Activated naive CD8-positive, alpha-beta T cell treated with anti-CD3 and anti-CD28 coated beads for 36 hours (primary cell): ENCODE measurements at places on chromosomes 16 and 17. TPM values are rescaled to one million over a fixed set of nuclear protein-coding genes. Genes with fewer than 3 reads are reported as not detected.
A peak's percentile ranks its signal among the peaks of the same experiment; 100 is the strongest.

Gene CNTNAP1
- 0.68 TPM for total RNA-seq

Gene ARL5C
- total RNA-seq: not detected

Gene NACA2
- total RNA-seq: not detected

Gene OSGIN1
- total RNA-seq: 0.92 TPM

Gene TMC5
- total RNA-seq: not detected

DNA sequence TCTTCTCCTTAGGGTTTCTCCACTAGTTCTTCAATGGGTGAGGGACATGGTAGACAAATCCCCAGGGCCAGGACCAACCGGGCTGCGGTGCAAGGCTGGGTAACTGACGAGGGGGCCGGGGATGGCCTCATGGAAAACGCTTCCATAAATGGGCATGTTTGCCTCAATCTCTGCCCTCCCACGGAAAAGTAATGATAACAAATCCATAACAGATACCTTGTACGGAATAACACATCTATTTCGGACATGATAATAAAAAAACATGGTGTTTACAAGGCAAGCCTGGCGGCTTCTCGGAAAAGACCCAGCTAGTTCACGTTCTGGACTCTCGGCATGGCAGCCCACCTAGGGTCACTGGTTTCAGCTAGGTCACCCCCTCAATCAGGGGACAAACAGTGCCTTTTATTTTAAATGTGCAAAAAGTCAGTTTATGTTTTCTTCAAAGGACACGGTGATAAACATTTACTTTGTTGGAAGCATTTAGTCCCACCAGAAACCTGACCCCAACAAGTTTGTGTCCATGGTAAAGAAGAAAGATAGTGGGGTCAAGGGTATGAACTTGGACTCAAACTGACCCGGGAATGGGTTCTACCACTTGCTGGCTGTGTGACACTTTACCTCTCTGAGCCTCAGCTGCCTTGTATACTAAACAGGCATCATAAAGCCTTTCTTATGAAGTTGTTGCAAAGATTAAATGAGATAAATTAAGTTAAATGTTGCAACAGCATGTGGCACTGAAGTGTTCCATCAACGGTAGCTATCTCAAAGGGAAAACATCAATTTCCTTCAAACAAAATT is 1.7 kb downstream of the MYH11 start:
- peaks cover 37% of the 10 kb centered on the region for H3K27me3 ChIP-seq
- no peak overlapping the region for H3K4me3 ChIP-seq
- H3K36me3 ChIP-seq: no peaks in the 10 kb centered on the region
- H3K27ac ChIP-seq: no peak overlapping the region

GRCh38 chr17:40322358-40323315 is 13.7 kb downstream of the RARA start:
- H3K36me3 ChIP-seq: peaks cover 9% of the 10 kb centered on the region
- peak; percentile 84 for DNase-seq
- peaks cover 86% of the 10 kb centered on the region for H3K4me1 ChIP-seq
- H3K4me3 ChIP-seq: peak overlapping the region; percentile 95
- no peaks in the 10 kb centered on the region for H3K27me3 ChIP-seq

DNA sequence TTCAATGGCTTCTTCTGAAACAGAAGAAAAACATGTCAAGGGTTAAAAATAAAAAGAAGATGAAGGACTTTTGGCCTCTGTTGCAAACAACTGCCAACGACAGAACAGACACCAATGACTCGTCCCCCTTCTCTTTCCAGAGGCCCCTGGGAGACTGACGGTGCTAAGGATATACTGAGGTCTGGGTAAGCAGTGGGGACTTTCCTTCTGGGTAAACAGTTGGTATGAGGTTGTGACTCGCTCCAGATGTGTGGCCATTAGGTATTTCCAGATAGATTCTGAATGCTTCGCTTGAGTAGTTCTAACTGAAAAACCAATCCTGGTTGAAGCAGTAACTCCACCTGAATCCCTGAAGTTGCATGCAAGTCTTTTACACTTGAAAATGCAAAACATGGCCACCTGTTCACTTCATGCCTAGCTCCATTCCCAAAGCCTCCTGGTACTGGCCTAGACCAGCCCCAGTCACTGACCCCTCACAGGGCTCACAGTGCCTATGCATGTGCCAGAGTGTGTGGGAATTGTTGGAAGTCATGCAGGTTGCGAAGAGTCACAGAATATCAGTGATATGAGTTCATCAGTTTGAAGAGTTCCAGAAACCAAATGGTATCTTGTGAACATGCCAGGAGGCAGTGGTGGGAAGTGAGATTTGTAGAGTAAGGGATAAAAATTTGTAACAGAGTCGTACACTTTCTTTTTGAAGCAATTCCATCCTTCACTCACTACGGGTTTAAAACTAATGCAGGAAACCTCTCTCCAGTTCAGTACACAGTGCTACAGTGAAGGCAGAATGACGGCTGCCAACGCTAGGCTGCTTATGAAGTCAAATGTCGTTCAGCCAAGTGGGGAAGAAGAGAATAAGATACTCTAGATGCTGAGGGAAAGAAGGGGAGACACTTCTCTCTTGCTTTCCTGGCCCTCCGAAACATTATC is 217.8 kb downstream of the ZFHX3 start:
- H3K27ac ChIP-seq: no peak overlapping the region
- no peak for DNase-seq
- no peak overlapping the region for H3K4me3 ChIP-seq
- peaks cover 3% of the 10 kb centered on the region for H3K4me1 ChIP-seq
- H3K27me3 ChIP-seq: peaks cover 5% of the 10 kb centered on the region
- H3K36me3 ChIP-seq: no peaks in the 10 kb centered on the region

- H3K4me1 ChIP-seq: peaks cover 18% of the 10 kb centered on the region
- H3K4me3 ChIP-seq: no peak overlapping the region
- no peak overlapping the region for H3K27ac ChIP-seq
- DNase-seq: no peak
- peaks cover 40% of the 10 kb centered on the region for H3K27me3 ChIP-seq
Observed at GRCh38 chr17:74270333-74270732, 3.7 kb upstream of the DNAI2 start.

GRCh38 chr17:35065880-35066279 is 2.4 kb upstream of the RFFL start:
- H3K27me3 ChIP-seq: no peaks in the 10 kb centered on the region
- peaks cover 8% of the 10 kb centered on the region for H3K36me3 ChIP-seq
- H3K4me3 ChIP-seq: no peak overlapping the region
- peaks cover 44% of the 10 kb centered on the region for H3K4me1 ChIP-seq

DNA sequence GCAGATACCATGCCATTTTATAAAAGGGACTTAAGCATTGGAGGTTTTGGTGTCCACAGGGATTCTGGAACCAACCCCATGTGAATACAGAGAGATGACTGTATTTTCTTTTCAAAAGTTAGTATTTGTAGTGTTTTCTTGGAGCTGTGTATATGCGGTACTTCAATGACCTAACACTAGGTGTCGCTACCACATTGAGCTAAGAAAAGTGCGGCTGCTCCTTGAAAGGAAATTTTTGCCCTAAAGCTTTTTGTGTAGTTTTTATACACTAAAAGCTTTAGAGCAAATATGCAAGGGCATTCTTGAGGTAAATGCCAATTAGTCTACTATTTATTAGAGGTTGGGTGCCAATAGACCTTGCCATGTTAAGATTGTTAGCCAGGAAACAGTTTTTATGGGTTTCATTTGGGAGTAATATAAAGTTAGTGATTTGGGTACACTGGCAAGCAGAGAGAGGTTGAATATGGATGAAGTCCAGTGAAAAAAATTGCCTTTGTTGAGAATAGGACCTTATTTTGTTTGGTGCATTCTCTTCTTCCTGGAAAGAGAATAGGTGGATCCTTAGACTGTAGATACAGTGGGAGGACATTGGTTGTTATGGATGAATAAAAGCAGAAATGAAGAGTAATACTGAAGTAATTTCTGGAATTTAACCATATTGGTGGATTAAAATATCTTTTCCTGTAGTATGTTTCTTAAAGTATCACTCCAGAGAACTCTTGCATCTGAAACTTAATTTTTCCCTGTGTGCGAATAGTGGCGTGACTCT is 43.3 kb downstream of the BCAS3 start:
- H3K27me3 ChIP-seq: no peaks in the 10 kb centered on the region
- peaks cover 6% of the 10 kb centered on the region for H3K4me1 ChIP-seq
- H3K27ac ChIP-seq: no peak overlapping the region
- peak; percentile 11 for DNase-seq
- no peaks in the 10 kb centered on the region for H3K36me3 ChIP-seq

GRCh38 chr17:36808180-36808661 is 129.1 kb upstream of the LHX1 start:
- no peaks in the 10 kb centered on the region for H3K4me1 ChIP-seq
- peaks cover 73% of the 10 kb centered on the region for H3K27me3 ChIP-seq
- no peak overlapping the region for H3K27ac ChIP-seq
- DNase-seq: no peak
- H3K36me3 ChIP-seq: no peaks in the 10 kb centered on the region
- no peak overlapping the region for H3K4me3 ChIP-seq

- H3K36me3 ChIP-seq: peaks cover 2% of the 10 kb centered on the region
- no peaks in the 10 kb centered on the region for H3K27me3 ChIP-seq
- H3K27ac ChIP-seq: no peak overlapping the region
- no peak overlapping the region for H3K4me3 ChIP-seq
Observed at GRCh38 chr16:68259007-68259825, 5.1 kb upstream of the SLC7A6 start.

DNA sequence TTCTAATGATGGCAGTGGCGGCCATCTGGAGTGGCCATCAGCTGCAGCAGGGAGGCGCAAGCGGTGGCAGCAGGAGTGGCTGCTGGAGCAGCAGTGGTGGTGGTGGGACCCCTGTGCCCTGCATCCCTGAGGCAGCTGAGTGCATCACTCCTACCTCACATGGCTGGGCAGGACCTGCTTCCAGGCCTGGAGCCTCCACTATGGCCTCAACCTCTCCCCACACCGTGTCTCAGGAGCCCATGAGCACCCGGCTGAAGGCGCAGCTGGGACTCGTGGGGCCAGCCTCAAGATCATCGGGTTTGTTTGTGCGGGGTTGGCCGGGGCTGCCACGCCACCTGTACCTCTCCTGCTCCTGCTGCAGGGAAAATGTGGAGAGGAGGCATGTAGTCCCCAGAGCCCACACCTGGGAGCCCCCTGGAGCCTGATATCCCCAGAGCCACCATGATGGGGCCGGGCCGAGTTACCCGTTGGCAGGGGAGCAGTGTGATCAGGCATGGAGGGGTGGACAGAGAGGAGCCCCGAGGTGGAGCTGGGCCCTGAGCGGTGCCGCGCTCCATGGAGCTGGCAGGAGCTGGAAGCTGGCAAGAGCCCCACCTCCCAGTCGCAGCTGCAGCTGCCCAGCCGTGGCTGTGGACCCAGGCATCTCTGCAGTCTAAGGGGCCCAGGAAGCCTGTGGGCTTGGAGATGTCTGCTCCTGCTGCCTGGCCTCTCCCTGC is 16.7 kb downstream of the RHOT1 start:
- H3K36me3 ChIP-seq: peaks cover 28% of the 10 kb centered on the region
- no peak for DNase-seq
- H3K27me3 ChIP-seq: no peaks in the 10 kb centered on the region
- H3K27ac ChIP-seq: no peak overlapping the region

DNA sequence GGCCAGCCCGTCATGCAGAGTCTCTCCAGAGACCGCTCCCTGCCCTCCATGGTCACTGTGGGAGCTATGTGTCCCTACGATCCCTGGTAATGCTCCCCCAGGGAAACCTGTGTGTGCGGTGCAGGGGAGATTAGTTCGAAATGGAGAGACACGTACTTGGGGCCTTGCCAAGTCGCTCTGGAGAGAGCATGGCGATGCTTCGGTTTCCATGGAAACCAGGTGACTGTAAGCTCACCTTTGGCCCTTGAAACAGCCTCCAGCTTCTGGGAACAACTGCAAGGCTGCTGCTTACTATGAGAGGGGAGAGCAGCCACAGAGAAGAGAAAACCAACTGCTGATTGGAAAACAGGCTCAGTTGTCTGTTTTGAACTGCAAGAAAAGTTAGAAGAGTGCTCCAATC is 879.7 kb upstream of the EEF2KMT start:
- no peak overlapping the region for H3K27ac ChIP-seq
- H3K36me3 ChIP-seq: no peaks in the 10 kb centered on the region
- H3K4me1 ChIP-seq: no peaks in the 10 kb centered on the region
- no peaks in the 10 kb centered on the region for H3K27me3 ChIP-seq

DNA sequence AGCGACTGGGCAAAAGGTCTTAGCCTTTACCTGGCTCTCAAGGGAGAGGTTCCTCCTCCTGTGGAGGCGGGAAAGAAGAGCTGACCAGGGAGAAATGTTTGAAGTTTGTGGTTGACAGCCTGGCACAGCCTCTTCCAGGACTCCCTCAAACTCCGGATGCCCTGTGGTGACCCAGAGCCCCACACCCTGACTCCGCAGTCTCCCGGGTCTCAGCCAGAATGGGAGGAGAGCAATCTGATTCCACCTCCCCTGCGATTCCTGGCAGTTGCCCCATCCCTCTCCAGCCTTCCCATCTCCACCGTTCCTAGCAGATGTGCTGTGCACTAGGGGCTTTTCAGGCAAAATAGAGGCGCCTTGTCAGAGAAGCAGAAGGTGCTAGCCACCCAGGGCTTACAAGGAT is 5.5 kb upstream of the DNAI2 start:
- no peak for DNase-seq
- peaks cover 26% of the 10 kb centered on the region for H3K27me3 ChIP-seq
- H3K36me3 ChIP-seq: peaks cover 2% of the 10 kb centered on the region

GRCh38 chr17:41793784-41794539 is 7.5 kb upstream of the JUP start:
- no peak overlapping the region for H3K27ac ChIP-seq
- DNase-seq: no peak
- no peaks in the 10 kb centered on the region for H3K36me3 ChIP-seq
- peaks cover 5% of the 10 kb centered on the region for H3K27me3 ChIP-seq
- no peak overlapping the region for H3K4me3 ChIP-seq

DNA sequence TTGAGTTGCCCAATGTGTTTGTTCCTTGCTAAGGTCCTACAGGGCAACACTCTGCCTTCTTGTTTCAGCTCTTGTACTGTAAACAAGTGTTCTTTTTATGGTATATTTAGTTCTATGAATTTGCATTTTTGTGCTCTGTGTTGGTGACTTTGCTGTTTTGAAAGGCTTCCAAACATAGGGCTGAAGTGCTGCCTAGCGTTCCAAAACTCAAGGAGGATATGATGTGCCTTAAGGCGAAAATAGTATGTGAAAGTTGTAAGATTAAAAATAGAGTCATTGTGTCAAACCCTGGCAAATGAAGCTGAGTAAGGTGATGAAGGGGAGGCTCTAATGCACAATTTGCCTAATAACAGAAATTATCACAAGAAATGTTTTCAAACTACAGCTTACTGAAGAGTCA is 372.7 kb upstream of the TOM1L1 start:
- H3K4me1 ChIP-seq: no peaks in the 10 kb centered on the region
- no peak for DNase-seq
- no peaks in the 10 kb centered on the region for H3K36me3 ChIP-seq
- no peaks in the 10 kb centered on the region for H3K27me3 ChIP-seq
- H3K27ac ChIP-seq: no peak overlapping the region

DNA sequence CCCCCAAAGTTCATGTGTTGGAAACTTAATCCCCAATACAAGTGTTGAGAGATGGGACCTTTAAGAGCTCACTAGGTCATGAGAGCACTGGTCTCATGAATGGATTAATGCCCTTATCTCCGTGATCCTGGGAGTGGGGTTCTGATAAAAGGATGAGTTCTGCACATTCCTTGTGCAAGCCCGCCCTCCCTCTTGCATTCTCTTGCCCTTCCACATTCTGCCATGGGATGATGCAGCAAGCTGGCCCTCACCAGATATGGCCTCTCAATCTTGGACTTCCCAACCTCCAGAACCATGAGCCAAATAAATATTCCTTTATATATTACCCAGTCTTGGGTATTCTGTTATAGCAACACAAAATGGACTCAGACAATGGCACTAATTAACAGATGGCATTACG is 14.1 kb downstream of the GLG1 start:
- peaks cover 49% of the 10 kb centered on the region for H3K4me1 ChIP-seq
- H3K36me3 ChIP-seq: peaks cover 38% of the 10 kb centered on the region
- no peak overlapping the region for H3K27ac ChIP-seq
- DNase-seq: no peak
- no peaks in the 10 kb centered on the region for H3K27me3 ChIP-seq
- no peak overlapping the region for H3K4me3 ChIP-seq

- no peaks in the 10 kb centered on the region for H3K4me1 ChIP-seq
- H3K27ac ChIP-seq: no peak overlapping the region
- no peak overlapping the region for H3K4me3 ChIP-seq
- no peaks in the 10 kb centered on the region for H3K36me3 ChIP-seq
- DNase-seq: no peak
Observed at GRCh38 chr17:13154930-13155329, 137.1 kb upstream of the ELAC2 start.
